Fibroblast of skin of abdomen (primary cell): ENCODE measurements at places on chromosomes 13 and 19.

- peak; percentile 61 for DNase-seq
Observed at GRCh38 chr13:65336916-65337315, 1893.2 kb downstream of the PCDH9 start.

DNA sequence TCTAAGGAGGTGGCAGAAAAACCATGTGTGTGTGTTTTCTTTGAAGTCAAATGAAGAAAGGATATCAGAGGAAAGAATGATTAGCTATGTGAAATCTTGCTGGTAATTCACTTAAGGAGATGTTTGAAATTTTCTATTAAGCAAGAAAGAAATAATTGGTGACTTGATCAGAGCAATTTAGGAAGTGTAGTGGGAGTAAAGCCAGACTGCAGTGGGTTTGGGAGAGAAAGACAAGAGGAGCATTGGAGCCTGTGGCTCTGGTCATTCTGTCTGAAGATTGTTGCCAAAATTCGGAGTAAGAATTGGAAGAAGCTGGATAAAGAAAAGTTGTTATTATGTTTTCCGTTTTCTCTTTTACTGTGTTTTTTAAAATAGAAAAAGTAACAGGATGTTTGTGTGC, 640.5 kb downstream of the GPC5 start:
- DNase-seq, result no peak

DNA sequence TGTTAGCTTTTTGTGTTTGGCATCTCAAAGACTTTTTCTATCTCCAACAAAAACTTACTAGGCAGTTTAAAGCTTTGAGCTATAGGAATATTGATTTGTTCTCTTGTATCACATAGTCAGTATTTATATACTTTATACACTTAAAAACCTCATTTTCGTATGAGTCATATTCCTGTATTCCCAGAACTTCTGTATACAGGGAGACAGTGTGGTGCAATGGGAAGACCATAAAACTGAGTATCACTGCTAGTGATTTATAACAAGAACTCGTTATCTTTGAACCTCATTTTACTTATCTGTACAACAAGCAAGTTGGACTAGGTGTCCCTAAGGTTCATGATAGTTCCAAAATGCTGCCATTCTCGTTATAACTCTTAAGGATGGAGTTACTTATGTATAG, 6.3 kb downstream of the GPR180 start:
- no peak for DNase-seq

GRCh38 chr13:69553976-69554375, 553.6 kb upstream of the ATXN8OS start:
- no peak for DNase-seq

DNA sequence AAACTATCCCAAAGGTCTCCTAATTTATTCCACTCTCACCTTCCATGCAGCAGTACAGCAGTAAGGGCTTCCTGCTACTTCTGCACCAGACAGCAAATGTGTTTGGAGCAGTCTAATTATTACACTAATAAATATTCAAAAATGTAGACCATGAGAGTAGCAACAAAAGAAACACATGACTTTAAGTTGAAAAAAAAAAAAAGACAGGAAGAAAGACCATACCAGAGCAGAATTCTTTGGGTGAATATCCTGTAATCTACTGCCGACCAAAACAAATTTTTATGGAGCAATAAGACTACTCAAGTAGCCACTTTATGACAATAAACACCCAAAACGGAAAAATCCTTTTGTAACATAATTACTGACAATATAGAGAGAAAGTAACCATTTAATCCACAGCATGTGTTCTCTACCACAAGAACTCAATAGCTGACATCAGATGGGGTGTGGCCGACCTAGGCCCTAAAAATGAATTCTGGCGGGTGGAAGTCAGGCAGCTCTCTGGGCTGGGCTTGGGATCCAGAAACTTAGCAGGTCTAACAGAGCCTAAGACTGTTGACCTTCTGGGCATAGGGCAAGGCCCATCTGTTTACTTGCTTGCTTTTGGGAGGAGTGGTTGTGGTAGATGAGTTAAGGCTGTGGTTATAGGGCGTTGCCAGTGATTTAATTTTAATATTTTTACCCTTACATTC, 4.6 kb downstream of the KLF12 start:
- DNase-seq, result peak; percentile 47

DNA sequence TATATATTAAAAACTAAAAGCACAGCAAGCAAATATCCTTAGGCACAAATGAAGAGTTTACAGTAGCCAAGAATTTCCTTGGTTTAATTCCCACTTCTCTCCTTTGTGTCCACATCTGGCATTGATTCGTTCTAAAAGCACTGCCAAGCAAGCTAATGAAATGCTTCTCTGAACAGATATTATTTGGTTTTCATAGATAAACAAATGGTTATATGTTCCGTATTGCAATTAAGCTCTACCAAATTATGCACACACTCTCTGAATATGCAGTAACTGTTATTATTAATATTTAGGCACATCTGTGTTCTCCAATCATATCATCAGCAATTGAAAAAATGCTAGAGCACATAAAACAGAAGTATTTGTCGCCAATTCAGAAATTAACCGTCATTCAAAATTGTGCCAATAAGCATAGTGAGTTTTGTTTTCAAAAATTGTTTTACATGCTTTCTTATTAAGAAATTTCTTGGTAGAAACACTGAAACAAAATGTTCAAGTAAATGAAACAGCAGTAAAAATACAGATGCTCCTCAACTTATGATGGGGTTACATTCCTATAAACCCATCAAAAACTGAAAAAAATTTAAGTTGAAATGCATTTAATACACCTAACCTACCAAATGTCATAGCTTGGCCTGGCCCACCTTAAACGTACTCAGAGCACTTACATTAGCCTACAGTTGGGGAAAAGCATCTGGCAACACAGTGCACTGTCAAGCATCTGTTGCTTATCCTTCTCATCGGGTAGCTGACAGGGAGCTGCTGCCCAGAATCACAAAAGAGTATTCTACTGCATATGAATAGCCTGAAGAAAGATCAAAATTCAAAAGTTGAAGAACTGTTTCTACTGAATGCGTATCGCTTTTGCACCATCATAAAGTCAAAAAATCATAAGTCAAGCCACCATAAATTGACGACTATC, 2134.7 kb downstream of the PCDH9 start:
- DNase-seq, result peak; percentile 28

DNA sequence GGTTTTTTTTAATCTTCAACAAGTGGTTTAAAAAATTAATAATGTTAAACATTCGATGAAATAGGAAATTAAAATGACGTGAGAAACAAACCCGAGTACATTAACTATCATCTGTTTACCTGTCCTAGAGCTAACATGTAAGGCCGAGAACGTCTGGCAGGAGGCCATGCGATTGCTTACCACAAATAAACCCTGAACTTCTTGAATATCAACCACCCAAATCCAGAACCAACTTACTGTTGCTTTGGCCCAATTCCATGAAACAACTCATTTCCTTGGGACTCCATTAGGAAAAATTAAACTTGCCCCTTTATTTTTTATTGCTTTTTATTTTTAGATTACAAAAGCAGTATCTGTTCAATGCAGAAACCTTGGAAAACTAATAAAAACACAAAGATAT, 228.9 kb upstream of the IRS2 start:
- no peak for DNase-seq

DNA sequence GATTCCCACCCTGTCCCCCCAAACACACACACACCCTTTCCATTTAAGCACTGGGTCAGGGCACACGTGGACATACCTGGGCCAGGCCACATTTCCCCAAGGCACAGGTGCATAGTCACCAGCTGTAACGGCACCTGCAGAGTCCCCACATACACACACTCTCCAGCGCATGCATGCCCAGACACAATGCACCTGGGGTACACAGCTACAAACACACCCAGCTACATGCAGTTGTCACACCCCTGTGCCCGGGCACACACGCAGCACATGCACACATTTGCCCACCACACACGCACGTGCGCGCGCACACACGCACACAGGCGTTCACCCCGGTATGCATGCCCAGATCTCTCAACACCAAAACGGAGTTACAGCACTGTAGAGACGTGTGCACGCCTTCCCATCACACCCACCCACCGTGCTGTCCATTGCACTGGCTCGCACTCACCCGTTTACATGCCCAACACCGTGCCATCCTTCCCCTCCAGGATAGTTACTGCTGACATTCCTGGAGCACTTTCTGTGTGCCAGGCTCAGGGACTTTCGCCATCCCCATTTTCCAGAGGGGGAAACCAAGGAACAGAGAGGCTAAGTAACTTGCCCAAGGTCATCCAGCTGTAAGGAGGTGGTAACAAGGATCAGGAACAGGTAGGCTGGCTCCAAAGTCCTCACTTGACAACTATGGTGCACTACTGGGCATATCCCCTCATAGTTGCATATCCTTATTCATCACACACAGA, 749 bp upstream of the SHANK1 start:
- no peak for DNase-seq

GRCh38 chr19:39408392-39409207, 2.0 kb downstream of the ZFP36 start:
- peak; percentile 36 for DNase-seq

GRCh38 chr13:26619358-26619757, 61.9 kb downstream of the WASF3 start:
- DNase-seq, result peak; percentile 93

DNA sequence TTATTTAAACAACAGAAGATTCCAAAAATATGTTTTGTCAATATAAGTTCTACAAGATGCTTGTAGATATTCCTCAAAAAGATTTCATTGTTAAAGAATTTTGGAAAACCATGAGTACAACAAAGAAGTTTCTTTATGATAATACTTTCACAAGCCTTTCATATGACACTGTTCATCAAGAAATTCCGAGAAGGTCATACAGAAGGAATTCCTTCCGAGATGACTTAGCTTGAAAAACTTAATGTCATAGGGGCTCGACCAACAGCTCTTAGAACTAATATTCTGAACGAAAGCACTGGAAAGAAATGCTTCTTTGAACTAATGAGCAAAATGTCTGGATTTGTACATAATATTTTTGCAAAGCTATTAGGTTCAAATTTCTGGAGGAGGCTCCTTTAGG, 403.4 kb downstream of the KLF5 start:
- no peak for DNase-seq

DNA sequence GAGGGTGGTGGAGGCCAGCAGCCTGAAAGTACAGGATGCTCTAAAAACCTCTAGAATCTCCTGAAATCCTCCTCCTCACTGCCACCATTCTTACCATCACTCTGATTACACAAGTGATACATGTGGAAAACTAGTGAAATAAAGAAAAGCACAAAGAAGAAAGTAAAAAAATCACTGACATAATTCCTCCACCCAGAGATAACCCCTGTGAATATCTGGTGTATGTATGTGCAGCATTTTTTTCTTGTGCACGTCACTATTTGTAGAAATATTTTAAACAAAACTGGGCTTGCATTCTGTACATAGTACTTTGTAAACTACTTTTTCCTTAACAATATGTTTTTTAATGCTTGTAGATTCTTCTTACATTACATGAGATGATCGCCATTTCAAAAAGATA, 73.2 kb downstream of the CDADC1 start:
- no peak for DNase-seq

DNA sequence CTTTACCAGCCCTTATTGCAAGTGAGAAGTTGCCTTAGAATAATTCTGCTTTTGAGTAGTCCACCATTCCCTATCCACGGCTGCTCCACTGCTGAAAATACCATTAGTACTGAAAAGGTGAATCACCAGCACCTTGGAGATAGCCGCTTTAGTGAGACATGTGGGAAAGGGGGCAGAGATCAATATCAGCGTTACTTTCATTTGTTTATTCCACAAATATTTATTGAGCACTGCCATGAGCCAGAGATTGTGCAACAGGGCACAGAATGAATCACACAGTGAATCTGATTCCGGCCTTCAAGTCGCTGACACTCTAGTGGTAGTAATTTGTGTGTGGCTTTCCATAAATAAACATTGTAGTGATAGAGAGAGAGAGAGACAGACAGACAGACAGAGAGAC, 31.5 kb upstream of the MYO16 start:
- no peak for DNase-seq

GRCh38 chr19:6393983-6394412, 1.0 kb upstream of the GTF2F1 start:
- DNase-seq, result no peak

GRCh38 chr13:91725646-91726045, 327.2 kb downstream of the GPC5 start:
- DNase-seq, result no peak

DNA sequence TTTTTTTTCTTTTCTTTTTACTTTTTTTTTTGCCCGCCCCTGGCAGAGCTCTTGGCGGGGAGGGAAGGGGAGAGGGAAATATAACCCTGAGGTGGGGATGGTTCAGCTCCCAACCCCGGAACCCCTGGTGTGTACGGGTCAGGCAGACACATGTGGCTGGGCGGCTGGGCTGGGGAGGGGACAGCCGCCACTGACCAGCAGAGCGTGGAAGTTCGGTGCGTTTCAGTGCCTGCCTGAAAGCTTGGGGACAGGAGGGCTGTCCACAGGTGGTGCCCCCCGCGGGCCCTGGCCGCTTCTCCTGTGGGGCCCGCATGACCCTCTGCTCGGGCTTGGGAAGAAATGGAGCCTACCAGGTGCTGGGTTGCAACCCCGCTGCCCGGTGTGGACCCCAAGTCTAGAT, 5.2 kb upstream of the MYDGF start:
- no peak for DNase-seq

GRCh38 chr13:23583491-23583890, 13.3 kb downstream of the TNFRSF19 start:
- no peak for DNase-seq
